IMR-90 (cell line): ENCODE measurements at places on chromosomes 12 and 14. TPM values are rescaled to one million over a fixed set of nuclear protein-coding genes. Genes with fewer than 3 reads are reported as not detected.

GRCh38 chr12:14442221-14442881 is 76.9 kb downstream of the ATF7IP start:
- DNase-seq, result no peak

TAS2R14 gene
- 2.0 and 3.9 TPM in 2 replicates for total RNA-seq

- no peak for DNase-seq
Measured at GRCh38 chr14:91218014-91218413, 26.5 kb downstream of the GPR68 start.

DNA sequence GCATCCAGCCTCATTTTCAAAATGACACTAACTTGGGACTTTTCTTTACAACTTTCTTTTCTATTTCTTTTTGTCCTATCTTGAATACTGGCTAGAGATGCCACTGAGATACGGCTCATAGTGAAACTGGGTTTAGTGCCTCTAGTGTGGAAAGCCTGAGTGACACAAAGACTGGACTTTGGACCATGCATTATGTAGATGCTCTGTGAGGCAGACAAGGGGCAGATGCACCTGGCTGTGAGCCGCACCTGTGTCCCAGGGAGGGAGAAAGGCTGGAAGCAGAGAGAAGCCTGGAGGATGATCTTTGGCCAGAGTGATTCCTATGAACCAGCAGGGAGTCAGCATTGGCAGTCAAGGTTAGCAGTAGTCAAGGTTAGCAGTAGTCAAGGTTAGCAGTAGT is 852.3 kb upstream of the TMEM132C start:
- DNase-seq, result no peak

SLC25A21 gene
- 0.90 and 2.5 TPM in 2 replicates for total RNA-seq

GRCh38 chr12:49233842-49234526 is 30.9 kb upstream of the TUBA1C start:
- DNase-seq, result no peak

DNA sequence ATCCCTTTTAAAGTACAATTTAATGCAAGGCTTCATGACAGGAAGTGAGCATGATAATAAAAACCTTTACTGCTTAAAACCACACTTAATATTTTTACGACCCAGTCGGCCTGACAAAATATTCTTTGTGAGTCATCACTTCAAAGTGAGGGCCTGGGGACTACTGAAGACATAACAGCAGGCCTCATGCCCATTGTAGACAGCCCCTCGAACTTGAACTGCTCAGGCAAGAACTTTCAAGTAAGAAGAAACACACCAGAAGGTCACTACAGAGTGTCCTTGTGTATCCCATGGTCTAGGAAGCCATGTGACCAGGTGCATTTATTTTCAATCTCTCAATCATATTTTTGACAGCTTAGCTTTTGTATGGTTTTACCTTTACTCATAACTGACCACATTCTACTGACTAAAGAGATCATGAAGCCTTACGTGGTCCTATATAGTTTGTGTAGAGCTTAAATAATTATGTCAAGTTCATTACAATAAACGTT is 61.4 kb upstream of the MANSC4 start:
- peak; percentile 24 for DNase-seq

PLCZ1 gene
- not detected in 2 replicates for total RNA-seq

- no peak for DNase-seq
Measured at GRCh38 chr14:71155743-71156142, 248.5 kb downstream of the PCNX1 start.

- DNase-seq, result no peak
Measured at GRCh38 chr14:104228716-104229533, 90.5 kb downstream of the KIF26A start.

PGF gene
- total RNA-seq, result 0.28 and 0.36 TPM in 2 replicates

ERH gene
- total RNA-seq, result 64.2 and 189 TPM in 2 replicates

- DNase-seq, result no peak
Measured at GRCh38 chr12:63521706-63522105, 146.6 kb downstream of the DPY19L2 start.

GRCh38 chr14:59098377-59098776 is 90.1 kb upstream of the DAAM1 start:
- DNase-seq, result peak; percentile 98

GNG2 gene
- total RNA-seq, result 13.1 and 18.6 TPM in 2 replicates

DNA sequence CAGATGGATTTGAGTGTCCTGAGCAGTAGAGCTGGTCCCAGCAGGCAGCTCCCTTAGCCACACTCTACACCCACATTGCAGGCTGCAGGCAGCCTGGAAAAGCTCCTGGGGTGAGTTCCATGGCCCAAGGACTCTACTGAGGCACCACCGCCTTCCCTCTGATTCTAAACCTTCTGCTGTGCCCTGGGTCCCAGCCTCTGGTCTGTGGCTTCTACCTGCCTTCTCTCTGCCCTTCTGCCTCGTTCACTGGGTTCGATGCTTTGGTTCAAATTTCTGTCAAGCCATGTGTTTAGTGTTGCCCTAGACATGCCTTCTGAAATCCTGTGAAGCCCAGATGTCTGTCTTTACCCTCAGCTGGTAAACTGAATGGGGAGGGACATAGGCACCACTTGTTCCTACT is 1.5 kb upstream of the FGF6 start:
- DNase-seq, result no peak

GRCh38 chr14:64303471-64303917 is 9.3 kb upstream of the ESR2 start:
- peak; percentile 68 for DNase-seq

FGD4 gene
- total RNA-seq, result 8.8 and 10.3 TPM in 2 replicates

- peak; percentile 51 for DNase-seq
Measured at GRCh38 chr12:14256121-14256520, 109.4 kb upstream of the ATF7IP start.

DNA sequence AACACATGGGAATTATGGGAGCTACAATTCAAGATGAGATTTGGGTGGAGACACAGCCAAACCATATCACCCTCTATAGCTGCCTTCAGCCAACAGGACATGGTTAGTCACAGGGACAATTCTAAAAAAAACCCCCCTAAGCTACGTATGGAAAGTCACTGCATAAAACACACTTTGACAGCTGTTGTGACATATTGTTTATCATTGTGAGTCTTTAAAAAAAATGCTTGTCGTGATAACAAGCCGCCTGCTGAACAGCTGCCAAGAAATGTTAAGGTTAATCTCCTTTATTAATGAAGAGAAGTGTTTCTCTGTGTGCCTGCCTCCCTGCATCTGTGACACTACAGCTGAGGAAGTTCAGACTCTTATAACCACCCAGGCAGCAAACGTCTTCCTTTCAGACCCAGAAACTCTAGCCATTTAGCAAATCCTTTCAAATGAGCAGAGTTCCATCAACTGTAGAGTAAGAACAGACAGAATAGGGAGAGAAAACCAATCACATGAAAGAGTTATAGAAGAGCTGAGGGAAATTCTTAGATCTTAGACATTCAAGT is 1459.6 kb upstream of the TMEM132C start:
- DNase-seq, result no peak

DNA sequence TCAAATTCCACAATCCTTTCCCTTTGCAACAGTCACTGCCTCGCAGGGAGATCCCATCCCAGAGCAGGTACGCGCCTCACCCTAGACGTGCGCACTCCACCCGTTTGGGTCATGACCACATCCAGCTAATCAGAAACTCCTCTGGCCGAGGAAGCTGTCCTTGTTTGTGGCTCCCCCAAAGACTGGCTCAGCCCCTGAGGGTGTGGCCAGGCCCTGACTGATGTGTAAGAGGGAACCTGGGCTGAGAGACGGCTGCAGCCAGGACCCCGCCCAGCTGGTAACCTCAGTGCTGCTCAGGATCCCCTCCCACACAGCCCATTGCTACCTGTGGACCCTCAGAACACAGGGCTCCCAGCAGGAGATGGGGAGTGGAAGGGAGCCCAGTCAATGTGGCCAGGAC is 183.2 kb upstream of the SFSWAP start:
- no peak for DNase-seq

KERA gene
- not detected in 2 replicates for total RNA-seq

- DNase-seq, result no peak
Measured at GRCh38 chr14:99233222-99234035, 38.6 kb downstream of the BCL11B start.

GRCh38 chr12:20701106-20701505 is 6.0 kb downstream of the SLCO1C1 start:
- DNase-seq, result no peak

- DNase-seq, result no peak
Measured at GRCh38 chr12:61758661-61759060, 501.5 kb upstream of the USP15 start.

COCH gene
- 0.18 and 0.28 TPM in 2 replicates for total RNA-seq

GRCh38 chr12:101743724-101744472 is 4.6 kb upstream of the SYCP3 start:
- no peak for DNase-seq

- DNase-seq, result no peak
Measured at GRCh38 chr14:53951627-53952303, 4.9 kb downstream of the BMP4 start.

- DNase-seq, result no peak
Measured at GRCh38 chr14:34043627-34044372, 92.9 kb upstream of the EGLN3 start.

SLC39A5 gene
- not detected in 2 replicates for total RNA-seq

MYH6 gene
- total RNA-seq, result not detected in 2 replicates

GRCh38 chr12:70919597-70920035 is 922 bp downstream of the PTPRR start:
- DNase-seq, result no peak

GRCh38 chr14:67491285-67491684 is 2.8 kb upstream of the TMEM229B start:
- no peak for DNase-seq

- DNase-seq, result no peak
Measured at GRCh38 chr12:118526255-118527095, 150.1 kb downstream of the SUDS3 start.

DNA sequence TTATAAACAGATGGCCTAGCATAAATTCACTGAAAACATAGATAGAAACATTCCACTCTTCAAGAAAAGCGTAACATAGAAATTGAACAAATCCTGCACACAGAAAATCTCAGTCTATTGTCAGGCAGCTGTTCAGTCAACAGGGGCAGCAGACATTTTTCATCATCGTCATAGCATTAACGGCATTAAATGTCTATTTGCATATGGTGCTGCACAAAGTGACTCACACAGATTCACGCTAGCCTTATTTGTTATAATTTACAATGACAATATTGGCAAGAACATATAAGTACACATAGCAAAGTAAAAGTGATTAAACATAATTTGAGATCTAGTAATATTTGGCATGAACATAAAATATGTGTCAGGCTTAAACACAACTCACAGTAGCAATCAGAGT is 95.7 kb downstream of the CEP128 start:
- no peak for DNase-seq
